ENCODE measurements at places on chromosomes 1 and 21. TPM values are rescaled to one million over a fixed set of nuclear protein-coding genes. Genes with fewer than 3 reads are reported as not detected.

- H3K4me3 ChIP-seq: no peak overlapping the region
- H3K27ac ChIP-seq: peak overlapping the region; percentile 62
- DNase-seq: no peak
Observed at GRCh38 chr1:226660410-226661182, 78.5 kb downstream of the ITPKB start.

GRCh38 chr21:42775891-42776290, 103.4 kb downstream of the WDR4 start:
- no peak overlapping the region for H3K27ac ChIP-seq
- H3K36me3 ChIP-seq: peaks cover 10% of the 10 kb centered on the region
- H3K4me1 ChIP-seq: no peaks in the 10 kb centered on the region
- no peak for DNase-seq

- H3K4me3 ChIP-seq: no peak overlapping the region
- no peak for DNase-seq
- H3K27me3 ChIP-seq: no peaks in the 10 kb centered on the region
- no peak overlapping the region for H3K27ac ChIP-seq
- H3K4me1 ChIP-seq: no peaks in the 10 kb centered on the region
- no peaks in the 10 kb centered on the region for H3K36me3 ChIP-seq
Observed at GRCh38 chr1:154791292-154792166, 78.6 kb downstream of the KCNN3 start.

Gene DEPDC1
- 3.0 TPM for total RNA-seq

Gene FAM72C
- total RNA-seq: 0.55 TPM

All from prostate gland (tissue), 2 donors.